NCI-H1417 treated with DMSO at 0.1 percent for 48 hours (cell line): ENCODE measurements at places on chromosomes 7 and 10.

GRCh38 chr10:91551856-91552255 lies 81.0 kb downstream of the PPP1R3C start:
- DNase-seq = no peak

GRCh38 chr10:61163403-61163802 lies 219.4 kb upstream of the RHOBTB1 start:
- DNase-seq = no peak

DNA sequence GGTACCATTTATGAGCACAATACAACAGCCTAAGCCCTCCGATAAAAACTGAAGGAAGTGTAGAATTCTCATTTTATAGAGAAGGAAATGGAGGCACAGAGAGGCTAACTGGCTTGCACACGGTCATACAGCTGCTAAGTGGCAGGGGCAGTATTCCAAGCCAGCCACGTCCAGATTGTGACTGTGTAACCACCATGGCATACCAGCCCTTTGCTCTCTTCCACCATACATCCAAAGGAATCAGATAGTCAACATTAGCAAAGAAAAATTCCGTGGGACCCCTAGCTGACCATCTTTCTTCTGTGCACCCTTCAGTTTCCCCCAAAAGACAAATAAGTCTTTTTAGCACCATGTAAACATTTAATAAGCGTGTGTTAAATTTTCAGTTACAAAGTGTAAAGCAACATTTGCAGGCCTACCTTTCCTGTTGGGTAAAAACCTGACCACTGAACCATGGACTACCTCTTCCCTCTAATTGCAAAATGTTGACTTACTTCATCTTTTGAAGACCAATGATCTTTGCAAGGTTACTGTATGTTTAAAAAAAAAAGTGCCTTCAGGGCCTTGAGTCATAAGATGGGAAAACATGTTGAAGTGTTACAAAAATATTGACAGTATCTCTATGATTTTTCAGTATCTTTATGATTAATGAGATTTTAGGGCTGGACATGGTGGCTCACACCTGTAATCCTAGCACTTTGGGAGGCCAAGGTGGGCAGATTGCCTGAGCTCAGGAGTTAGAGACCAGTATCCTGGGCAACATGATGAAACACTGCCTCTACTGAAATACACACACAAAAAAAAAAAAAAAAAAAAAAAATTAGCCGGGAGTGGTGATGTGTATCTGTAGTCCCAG lies 24.3 kb upstream of the PDZD8 start:
- DNase-seq = no peak

- DNase-seq = no peak
Measured at GRCh38 chr7:103140061-103140460, 8.8 kb downstream of the NAPEPLD start.

DNA sequence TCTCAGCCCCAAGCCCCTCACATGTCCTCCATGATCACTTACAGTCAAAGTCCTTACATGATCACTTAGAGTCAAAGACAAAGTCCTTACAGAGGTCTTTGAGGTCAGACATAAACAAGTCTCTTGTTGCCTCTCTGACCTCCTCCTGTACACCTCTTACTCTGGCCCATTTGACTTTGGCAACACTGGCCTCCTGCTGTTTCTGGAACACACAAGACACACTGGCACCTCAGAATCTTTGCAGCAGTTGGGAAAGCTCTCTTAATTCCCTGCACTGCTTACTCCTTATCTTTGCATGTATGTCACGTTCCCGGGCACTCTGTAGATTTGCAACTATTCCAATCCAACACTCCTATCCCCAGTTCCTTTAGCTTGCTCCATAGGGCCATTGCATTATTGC lies 102.3 kb downstream of the NSUN6 start:
- DNase-seq = no peak

DNA sequence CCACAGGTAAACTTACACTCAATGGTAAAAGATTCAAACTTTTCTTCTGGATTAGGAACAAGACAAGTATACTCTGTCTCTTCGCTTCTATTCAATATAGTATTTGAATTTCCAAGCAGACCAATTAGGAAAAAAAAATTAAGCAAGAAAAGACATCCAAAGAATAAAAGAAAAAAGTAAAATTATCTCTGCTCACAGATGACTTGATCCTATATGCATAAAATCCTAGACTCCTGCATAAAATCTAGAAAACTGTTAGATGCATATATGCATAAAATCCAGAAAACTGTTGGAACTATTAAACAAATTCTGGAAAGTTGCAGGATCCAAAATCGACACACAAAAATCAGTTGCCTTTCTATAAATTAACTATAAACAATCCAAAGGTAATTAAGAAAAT lies at the start of gene OR13A1:
OR13A1 (minus strand) TSS at position 101 of the 400 bp plus-strand sequence. CDS start 11,186 bp downstream, outside the sequence.
- no peak for DNase-seq

DNA sequence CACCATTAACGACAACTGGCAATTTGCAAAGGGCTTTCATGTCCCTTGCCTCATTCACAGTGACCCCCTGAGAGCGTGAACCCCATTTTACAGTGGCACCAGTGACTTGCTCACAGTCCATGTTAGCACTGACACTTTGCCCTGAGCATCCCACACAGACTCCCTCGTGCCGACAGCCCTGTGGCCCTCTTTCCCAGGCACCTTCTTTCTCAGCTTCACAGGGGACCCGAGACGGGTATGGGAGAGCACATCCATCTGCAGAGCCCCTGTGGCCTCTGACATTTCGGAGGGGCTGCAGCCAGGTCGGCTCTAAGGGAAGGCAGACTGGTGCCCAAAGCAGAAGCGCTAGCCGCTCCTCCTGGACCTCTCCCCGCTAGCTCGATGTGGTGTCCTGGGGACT lies 10.8 kb downstream of the LOXL4 start:
- DNase-seq = no peak

- DNase-seq = no peak
Measured at GRCh38 chr10:130337696-130338635, 201.8 kb downstream of the GLRX3 start.

DNA sequence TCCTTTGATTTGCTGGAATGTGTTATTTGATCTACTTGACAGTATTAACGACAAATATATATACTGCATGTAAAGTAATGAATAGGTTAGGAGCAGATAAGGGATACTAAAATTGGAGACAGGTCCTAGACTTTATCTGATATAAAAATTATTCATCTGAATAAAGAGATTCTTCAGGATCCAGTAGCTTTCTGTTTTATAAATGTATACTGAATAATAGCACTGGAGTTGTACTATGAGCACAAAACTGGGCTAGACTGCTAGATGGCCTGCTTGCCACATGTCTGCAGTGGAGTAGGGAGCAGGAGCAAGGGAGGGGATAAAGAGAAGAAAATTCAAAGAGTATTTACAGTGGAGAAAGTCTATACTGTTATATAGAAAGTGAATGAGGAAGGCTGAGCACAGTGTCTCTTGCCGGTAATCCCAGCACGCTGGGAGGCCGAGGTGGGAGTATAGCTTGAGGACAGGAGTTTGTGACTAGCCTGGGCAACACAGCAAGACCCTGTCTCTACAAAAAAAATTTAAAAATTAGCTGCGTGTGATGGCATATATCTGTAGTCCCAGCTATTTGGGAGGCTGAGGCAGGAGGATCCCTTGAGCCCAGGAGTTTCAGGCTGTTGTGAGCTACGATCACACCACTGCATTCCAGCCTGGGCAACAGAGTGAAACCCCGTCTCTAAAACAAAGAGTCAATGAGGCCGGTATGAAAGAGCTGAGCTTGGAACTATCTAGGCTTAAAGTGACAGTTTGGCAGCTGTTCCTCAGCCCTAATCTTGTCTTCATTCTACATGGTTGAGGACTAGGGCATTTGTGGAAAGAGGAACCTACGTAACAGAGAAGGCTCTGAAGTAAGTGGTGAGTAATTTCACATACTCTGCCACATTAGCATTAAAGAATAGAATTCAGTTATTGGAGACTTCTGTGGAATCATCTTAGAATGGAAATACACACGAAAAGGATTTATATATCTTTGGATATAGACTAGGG lies 41.8 kb downstream of the CD36 start:
- no peak for DNase-seq

GRCh38 chr10:114195079-114195478 lies 15.9 kb downstream of the TDRD1 start:
- no peak for DNase-seq

DNA sequence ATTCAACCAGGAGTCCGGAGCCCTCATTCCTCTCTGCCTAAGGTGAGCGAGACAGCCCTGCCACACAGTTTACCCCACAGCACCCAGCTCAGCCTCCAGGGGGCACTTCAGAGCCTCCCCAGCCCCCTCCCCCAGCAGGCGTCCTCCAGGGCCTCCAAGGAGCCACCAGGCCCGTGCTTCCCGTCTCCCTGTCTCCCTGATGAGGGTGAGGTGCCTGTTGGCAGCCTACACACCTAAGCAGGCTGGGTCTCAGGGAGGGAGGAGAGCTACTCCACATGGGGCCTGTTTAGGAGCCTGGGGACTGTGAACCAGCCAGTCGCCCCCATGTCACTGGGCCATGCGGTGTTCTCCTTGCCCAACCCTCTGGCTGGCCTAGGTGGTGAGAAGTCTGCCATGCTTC lies 28.9 kb upstream of the TRIM8 start:
- no peak for DNase-seq

GRCh38 chr10:1412531-1413189 lies 324.7 kb downstream of the ADARB2 start:
- DNase-seq = no peak

GRCh38 chr10:13871011-13871410 lies 284.2 kb downstream of the PRPF18 start:
- DNase-seq = no peak

DNA sequence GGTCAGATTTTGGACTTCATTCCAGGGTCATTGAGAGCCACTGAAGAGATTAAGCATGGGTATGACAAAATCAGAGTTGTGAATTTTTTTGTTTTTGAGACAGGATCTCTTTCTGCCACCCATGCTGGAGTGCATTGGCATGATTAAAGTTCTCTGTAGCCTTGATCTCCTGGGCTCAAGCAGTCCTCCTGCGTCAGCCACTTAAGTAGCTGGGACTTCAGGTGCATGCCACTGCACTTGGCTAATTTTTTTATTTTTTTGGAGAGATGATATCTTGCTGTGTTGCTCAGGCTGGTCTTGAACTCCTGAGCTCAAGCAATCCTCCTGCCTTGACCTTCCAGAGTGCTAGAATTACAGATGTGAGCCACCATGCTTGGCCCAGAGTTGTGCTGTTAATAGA lies 52.5 kb upstream of the GLCCI1 start:
- no peak for DNase-seq
